ENCODE measurements at places on chromosomes 12 and 14. TPM values are rescaled to one million over a fixed set of nuclear protein-coding genes. Genes with fewer than 3 reads are reported as not detected.

TSPAN8 gene
- not detected for total RNA-seq

SLC38A4 gene
- total RNA-seq = not detected

LHX5 gene
- total RNA-seq = not detected

PARPBP gene
- 22.9 TPM for total RNA-seq

PPM1H gene
- 0.12 TPM for total RNA-seq

SLC7A8 gene
- not detected for total RNA-seq

TMPRSS12 gene
- total RNA-seq = not detected

LRP1-AS gene
- total RNA-seq = not detected

LARP4 gene
- 117 TPM for total RNA-seq

KRT77 gene
- total RNA-seq = not detected

RBM25 gene
- 131 TPM for total RNA-seq

PLA2G1B gene
- not detected for total RNA-seq
